Activated CD4-positive, alpha-beta T cell treated with anti-CD3 and anti-CD28 coated beads, Interleukin-2, amount 50 U/mL, for 48 hours (primary cell): ENCODE measurements at places on chromosomes 11 and 22.

DNA sequence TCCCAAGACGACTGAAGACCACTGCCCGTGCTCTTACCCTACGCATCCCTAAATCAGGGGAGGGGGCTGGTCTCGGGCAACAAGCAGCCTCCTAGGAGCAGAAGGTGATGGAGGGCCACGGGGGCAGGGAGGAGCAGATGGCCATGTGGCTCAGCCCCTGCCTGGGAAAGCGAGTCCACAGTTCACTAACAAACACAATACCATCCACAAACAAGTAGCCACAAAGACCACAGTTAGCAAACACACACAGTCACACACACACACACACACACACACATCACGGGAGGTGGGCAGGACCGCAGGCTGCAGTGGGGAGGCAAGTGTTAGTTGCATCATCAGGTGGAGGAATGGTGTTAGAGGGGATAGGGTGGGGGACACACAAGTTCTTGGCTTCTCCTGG lies 13.2 kb upstream of the FXYD2 start:
- DNase-seq: no peak

DNA sequence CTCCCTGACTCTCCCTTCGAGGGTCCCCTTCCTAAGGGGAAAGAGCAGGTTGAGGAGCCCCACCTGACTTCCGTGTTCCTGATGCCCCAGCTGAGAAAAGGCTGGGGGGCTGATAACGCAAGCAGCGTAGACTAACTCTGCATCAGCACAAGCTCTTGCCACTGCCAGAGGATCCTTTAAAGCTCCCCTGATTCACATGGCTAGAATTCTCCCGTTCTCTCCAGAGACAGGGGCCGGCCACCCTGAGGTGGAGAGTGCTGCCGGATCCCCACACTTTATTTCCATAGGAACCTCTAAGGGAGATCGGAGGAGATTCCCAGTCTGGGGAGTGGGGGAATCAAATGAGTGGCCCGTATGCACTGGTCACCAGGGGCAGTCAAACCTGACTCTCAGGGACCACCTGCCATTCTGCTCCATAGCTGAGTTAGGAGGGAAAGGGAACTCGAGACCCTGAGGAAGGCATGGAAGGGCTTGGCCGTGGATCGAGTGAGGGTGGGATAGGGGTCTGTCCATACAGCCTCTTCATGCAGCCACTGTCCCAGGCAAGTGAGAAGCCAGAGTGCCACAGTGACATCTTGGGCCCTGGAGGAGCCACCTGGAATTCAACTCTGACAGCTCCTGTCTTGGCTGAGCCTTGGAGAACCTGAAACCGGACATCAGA lies 1.4 kb upstream of the VSIG10L2 start:
- no peak for DNase-seq

GRCh38 chr11:114090225-114090910 lies 30.9 kb downstream of the ZBTB16 start:
- DNase-seq: no peak

DNA sequence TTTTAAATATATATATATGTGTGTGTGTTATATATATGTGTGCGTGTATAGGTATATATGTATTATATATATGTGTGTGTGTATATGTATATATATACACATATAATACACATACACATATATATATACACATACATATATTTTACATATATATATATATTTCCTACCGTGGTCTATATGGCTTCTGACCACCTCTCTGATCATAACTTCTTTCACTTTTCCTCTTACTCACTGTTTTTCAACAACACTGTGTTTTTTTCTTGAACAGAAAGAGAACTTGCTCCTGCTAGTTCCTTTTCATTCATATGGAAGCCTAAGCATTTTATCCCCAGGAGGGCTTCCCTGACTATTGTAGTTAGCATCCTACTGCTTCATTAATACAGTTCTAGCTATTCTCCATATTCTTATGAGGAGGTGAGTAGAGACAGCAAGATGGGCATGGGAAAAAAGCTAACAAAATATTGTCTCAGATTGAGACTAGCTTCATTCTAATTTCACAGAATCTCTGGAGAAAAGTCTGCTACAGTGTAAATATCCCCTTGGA lies 38.5 kb upstream of the CTSC start:
- no peak for DNase-seq

DNA sequence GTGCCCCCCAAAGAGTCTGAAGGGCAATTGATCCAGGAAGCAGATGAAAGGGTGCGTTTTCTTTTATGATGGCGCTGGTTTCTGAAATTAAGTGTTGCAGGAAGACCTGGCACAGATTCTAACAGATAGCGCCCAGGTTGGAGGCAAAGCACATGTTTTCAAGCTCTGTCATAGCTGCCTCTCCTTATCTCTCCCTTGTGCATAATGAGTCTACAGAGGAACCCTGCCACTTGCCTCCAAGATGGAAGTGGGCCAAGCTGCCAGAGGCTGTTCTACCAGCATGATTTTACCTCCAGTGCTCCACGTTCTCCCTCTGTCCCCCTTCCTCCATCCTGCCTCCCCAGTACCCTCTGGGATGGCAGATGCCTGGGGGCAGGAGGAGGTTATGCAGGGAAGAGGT lies 30.0 kb upstream of the TLCD5 start:
- DNase-seq: no peak

GRCh38 chr11:106391771-106392420 lies 314.4 kb downstream of the AASDHPPT start:
- no peak for DNase-seq

DNA sequence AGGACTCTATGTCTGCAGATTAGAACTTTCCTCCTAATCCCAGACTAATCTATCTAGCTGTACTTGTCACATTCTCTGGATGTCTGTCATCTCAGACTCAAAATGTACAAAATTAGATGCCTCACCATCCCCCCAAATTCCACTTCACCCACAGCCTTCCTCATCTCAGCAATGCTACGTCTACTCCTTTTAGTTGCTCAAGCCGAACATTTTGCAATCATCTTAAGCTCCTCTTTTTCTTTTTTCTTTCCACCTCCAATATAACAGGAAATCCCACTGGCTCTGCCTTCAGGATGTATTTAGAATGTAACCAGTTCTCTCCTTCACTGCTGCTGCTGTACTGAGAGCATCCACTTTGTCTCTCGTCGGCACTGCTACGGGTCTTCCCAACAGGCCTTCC lies 1091.8 kb downstream of the TBC1D22A start:
- DNase-seq: no peak

- no peak for DNase-seq
Measured at GRCh38 chr11:74316772-74317505, 5.5 kb upstream of the P4HA3 start.

- DNase-seq: no peak
Measured at GRCh38 chr11:116648247-116649174, 124.3 kb downstream of the BUD13 start.
